ENCODE measurements at places on chromosomes 2 and 18. TPM values are rescaled to one million over a fixed set of nuclear protein-coding genes. Genes with fewer than 3 reads are reported as not detected.

- no peak for DNase-seq
Observed at GRCh38 chr18:45628979-45629958, 14.0 kb downstream of the SLC14A2 start.

The FNDC4 gene
- total RNA-seq: 57.3 TPM

The CYP26B1 gene
- 3.8 TPM for total RNA-seq

DNA sequence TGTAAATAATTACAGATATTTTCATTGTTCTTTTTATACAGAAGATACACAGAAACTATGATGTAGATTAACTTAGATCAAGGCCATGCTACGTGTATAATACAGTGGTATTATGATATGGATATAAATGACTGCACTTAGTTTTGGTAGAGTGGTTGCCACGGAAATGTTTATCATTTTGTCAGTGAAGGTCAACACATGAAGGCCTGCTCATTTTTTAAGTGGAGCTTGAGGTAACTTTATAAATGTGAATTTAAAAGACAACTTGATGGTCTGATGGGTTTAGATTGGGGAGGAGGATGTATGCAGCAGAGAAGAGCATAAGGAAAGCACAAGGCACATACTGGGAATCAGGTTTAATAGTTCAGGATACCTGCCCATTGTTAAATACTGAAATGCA, 14.4 kb upstream of the BBS5 start:
- DNase-seq: no peak

DNA sequence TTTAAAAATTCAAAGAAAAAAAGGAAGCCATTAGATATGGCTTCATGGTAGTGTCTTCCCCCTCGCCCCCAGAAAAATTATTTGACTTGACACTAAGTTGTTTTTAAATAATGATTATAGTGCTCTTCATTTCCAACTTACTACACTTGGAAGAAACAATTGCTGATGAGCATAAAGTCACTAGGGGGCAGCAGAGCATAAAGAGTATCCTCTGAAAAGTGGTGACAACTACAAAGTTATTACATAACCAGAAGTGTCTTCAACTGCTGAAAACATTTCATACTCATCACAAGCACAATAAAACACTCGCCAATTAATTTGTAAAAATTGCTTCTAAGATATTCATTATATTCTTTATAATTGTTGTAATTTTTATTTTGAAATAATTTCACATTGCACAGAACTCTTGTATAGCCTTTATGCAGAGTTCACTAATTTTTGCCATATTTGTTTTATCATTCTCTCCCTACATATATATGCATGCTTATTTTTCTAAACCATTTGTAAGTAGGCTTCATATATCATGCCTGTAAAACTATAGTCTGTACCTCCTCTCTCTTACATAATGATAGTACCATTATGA, 54.9 kb downstream of the EXOC6B start:
- DNase-seq: no peak

DNA sequence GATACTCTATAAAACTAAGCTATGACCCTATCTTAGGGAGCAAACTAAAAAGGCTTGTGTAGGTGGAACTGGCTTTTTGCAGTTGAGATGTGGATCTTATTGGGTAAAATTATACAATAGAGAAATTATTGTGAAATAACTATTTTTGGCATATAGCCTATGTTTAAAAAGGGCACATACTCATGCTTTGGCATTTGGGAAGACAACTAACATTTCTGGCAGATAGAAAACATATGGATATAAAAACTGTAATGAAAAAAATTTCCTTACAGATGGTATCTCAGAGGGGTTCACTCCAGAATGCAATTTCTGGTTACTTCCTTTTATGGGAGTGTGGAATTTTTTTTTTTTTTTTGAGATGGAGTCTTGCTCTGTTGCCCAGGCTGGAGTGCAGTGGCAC, 120.1 kb upstream of the CCDC195 start:
- DNase-seq: no peak

The RBM44 gene
- total RNA-seq: 2.5 TPM

The IL1RL1 gene
- 6.3 TPM for total RNA-seq

- DNase-seq: no peak
Observed at GRCh38 chr2:11683476-11683875, 13.5 kb upstream of the NTSR2 start.

DNA sequence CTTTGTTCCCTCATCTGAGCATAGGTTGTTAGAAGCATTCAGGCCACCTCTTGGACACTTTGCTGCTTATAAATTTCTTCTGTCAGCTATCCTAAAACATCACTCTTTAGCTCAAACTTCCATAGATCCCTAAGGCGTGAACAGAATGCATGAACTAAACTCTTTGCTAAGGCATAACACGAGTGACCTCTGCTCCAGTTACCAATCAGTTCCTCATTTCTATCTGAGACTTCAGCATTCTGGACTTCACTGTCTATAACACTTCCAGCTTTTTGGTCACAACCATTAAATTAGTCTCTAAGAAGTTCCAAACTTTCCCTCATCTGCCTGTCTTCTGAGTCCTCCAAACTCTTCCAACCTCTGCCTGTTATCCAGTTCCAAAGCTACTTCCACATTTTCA, 8.3 kb upstream of the VWA3B start:
- DNase-seq: no peak

DNA sequence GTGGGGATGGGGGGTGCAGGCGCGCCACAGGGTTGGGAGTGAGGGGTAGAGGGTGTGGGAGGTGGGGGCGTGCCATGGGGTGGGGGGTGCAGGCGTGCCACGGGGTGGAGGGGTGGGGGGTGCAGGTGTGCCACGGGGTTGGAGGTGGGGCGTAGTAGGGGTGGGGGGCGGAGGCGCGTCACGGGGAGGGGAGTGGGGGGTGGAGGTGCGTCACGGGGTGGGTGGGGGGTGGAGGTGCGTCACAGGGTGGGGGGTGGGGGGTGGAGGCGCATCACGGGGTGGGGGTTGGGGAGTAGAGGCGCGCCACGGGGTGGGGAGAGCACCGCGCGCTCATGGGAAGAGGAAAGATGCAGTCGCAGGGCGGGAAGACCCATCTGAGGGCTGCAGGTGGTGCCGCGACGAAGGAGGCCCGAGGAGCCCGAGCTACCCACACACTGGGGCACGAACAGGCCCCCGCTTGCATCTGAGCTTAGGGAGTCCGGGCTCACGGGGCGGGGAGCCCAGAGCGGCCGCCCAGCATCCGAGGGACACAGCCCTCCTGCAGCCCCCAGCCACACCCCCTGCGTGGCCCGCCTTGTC, 37.5 kb downstream of the SNED1 start:
- DNase-seq: no peak

DNA sequence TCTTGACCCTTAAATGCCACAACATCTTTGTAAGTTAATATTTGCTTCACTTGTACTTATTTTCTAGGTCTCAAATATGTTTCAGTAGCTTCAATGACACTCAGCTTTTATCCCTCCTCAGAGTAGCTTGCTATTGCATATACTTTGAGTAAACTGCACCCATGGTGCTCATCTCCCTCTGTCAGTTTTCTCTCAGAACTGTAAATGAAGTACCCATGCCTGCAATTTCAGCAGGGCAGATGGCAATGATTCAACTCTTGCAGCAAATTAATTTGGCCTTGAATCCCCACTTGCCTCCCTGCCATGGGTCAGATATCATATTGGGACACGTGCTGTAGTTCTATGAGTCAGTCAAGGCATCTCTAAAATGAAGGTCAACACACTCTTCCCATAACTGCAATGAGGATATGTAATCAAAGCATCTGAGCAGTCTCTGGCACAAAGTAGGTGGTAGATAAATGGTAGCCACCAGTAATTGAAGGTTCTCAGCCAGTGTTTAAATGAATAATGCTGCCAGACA, 225.8 kb downstream of the PIEZO2 start:
- no peak for DNase-seq

DNA sequence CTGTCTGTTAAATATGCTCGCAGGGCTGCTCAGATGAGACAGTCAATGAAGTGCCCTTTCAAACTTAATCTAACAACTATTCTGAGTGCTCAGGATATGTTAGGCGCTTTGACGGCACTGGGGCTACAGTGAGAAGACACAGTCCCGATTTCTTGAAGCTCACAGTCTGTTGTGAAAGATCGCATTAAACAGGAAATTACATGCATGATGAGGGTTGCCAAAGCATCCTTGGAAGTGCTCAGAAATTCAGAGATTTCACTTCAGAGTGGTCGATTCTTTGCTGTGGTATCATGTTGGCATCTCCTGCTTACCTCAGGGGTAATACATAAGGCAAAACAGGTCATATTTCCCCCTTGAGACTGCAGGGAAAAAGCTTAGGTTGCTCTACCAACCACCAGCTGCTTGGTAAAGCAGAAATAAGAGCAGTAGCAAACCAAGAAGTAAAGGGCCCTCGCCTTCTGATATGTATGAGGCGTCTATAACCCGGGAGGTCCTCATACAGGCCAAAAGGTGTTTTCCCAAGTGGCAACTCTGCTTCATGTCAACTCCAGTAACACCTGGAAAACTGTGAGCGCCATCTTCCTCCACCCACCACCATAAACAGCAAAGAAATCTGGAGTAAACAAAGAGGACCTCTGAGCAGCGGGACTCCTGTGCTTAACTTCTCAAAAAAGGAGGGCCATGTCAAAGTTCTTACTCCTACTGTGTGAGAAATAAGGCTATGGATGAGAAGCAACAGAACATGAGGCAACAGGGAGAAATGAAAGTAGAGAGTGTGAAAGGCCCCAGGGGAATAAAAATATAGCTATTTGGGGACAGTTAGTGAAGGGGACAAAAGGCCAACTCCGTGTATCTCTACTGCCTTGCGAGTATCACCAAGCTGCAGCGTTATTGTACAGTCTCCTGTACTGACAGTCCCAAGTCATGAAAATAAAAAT, 79.3 kb downstream of the CLHC1 start:
- no peak for DNase-seq

The NOL4 gene
- total RNA-seq: not detected

GRCh38 chr18:78975292-78975691, 4.3 kb upstream of the SALL3 start:
- no peak for DNase-seq

The TTR gene
- total RNA-seq: not detected

DNA sequence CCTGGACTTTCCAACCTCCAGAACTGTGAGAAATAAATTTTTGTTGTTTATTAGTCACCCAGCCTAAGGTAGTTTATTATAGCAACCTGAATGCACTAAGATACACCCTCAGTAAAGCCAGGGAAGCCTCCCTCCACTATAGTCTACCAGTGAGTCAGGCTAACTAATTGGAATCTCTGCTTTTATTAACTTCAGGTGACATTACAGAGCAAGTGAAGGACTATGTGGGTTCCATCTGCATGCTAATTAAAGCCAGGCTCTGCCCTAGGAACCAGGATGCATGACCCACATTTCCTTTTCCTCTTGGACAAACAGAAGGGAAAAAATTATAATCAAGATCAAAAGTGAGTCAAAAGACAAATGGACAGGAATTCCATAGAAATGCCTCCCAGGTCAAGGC, 56.1 kb downstream of the ZC3H8 start:
- no peak for DNase-seq

DNA sequence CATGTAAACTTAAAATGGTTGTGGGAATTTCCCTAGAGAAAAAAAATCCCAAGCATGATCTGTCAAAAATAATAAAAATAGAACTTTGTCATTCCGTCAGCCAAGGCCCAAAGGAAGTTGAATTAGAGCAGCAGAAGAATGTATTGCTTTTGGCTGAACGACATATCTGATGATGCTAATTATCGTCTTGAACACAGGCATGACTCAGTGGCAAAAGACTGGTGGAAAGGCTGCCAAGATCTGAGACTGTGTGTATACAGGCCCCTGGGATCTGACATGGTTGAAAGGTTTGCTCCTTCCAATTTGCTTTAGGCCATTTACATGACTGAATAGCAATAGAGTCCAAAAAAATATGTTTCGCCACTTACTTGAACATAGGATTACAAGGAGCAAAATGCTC, 1057.1 kb upstream of the CRIM1 start:
- no peak for DNase-seq

The G6PC2 gene
- not detected for total RNA-seq

GRCh38 chr2:163541495-163541894, 194.3 kb downstream of the FIGN start:
- no peak for DNase-seq

GRCh38 chr2:105576440-105577241, 168.1 kb upstream of the NCK2 start:
- DNase-seq: no peak

The RETSAT gene
- total RNA-seq: 534 TPM

The RUFY4 gene
- total RNA-seq: not detected

DNA sequence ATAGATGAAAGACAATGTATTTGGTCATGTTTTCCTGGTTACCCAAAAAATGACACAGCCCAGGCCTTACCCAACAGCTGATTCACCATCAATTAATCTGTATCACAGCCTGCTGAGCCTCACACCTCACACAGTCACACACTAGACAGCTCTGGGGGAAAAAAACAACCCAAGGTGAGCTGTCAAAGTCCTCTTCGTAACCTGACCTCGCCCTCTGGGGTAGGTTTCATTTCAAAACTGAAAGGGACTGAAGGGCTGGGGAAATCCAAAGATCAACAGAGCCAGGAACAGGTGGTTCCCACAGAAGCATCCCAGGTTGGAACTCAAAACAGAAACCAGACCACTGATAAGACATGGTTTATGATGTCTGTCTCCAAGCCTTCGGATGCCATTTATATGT, 18.2 kb upstream of the PCBP1 start:
- DNase-seq: no peak

GRCh38 chr2:43149482-43150107, 76.8 kb downstream of the ZFP36L2 start:
- no peak for DNase-seq

The COA5 gene
- 50.8 TPM for total RNA-seq

The UGT1A4 gene
- not detected for total RNA-seq

The LYG2 gene
- total RNA-seq: not detected

DNA sequence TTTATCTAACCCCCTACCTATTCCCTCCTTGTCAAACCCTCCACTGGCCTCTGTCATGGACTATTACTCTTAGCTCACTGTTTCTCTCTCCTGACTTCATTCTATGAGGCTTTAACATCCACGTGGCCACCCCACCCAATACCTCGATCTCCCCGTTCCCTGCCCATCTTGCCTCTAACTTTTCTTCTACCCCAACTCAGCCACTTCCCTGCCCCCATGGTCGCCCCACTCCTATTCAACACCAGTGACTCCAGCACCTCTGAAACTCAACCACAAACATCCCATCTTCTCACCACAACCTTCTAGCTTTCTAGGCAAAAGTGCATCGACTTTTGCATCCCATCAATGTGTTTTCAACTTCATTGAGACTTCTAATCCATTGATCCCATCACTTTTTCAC, 94.2 kb upstream of the EPAS1 start:
- DNase-seq: no peak

DNA sequence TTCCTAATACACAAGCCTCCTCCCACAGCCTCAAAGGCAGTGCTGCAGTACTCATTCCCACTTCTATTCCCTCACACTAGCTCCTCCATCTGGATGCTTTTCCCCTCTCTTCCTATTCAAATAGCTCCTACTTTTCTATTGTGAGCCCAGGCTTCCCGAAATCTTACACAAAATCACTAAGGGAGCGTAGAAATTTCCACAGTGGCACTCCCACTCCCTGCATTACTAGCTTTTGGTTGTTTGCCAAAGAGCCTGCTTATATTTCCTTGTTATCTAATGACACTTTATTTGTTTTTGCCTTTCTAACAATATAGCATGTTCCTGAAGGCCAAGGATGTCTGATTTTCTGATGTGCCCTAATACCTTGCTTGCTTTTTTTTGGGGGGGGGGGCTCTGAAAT, 10.9 kb downstream of the EPAS1 start:
- DNase-seq: no peak

The CDK15 gene
- 4.6 TPM for total RNA-seq

GRCh38 chr2:238338710-238339394, 18.5 kb downstream of the TRAF3IP1 start:
- no peak for DNase-seq

The PTPRN gene
- 0.33 TPM for total RNA-seq
